Thyroid gland (tissue), 4 donors: ENCODE measurements at places on chromosomes 3 and 15. TPM values are rescaled to one million over a fixed set of nuclear protein-coding genes. Genes with fewer than 3 reads are reported as not detected.

GRCh38 chr3:134038071-134038491 lies 8.4 kb upstream of the SLCO2A1 start:
- H3K27ac ChIP-seq: no peak overlapping the region
- H3K36me3 ChIP-seq: no peaks in the 10 kb centered on the region
- no peak overlapping the region for H3K4me3 ChIP-seq
- no peaks in the 10 kb centered on the region for H3K27me3 ChIP-seq
- peaks cover 20% of the 10 kb centered on the region for H3K4me1 ChIP-seq
- DNase-seq: no peak

DNA sequence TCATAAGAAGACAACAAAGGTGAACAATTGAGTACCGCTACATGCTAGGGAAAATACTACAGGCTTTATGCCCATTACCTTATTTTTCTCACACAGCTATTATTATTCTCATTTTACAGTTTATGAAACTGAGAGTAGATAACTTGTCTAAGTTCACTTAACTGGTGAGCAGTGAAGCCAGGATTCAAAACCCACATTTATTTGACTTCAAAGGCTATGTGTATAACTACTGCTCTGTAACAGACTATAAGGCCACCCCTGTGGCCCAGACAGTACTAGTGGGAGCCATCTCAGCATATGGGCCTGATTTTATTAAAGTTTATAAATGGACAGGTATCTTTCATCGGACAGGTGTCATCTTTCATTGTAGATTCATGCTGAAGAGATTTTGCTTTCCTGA lies 14.4 kb upstream of the BBX start:
- H3K36me3 ChIP-seq: no peaks in the 10 kb centered on the region
- no peak for DNase-seq
- H3K4me1 ChIP-seq: no peaks in the 10 kb centered on the region
- H3K27me3 ChIP-seq: no peaks in the 10 kb centered on the region
- H3K27ac ChIP-seq: no peak overlapping the region

- no peak for DNase-seq
- no peaks in the 10 kb centered on the region for H3K27me3 ChIP-seq
- H3K4me1 ChIP-seq: peaks cover 9% of the 10 kb centered on the region
- no peaks in the 10 kb centered on the region for H3K36me3 ChIP-seq
These were observed 135.0 kb downstream of the CACNA1D start for GRCh38 chr3:53629402-53629723.

- no peak overlapping the region for H3K27ac ChIP-seq
- H3K36me3 ChIP-seq: no peaks in the 10 kb centered on the region
- peak overlapping the region; percentile 27 for H3K4me3 ChIP-seq
- no peaks in the 10 kb centered on the region for H3K27me3 ChIP-seq
- DNase-seq: no peak
- peaks cover 34% of the 10 kb centered on the region for H3K4me1 ChIP-seq
These were observed 1.6 kb downstream of the TPM1 start for GRCh38 chr15:63044077-63044644.

GRCh38 chr15:42084465-42085235 lies 9.7 kb downstream of the PLA2G4D start:
- no peaks in the 10 kb centered on the region for H3K27me3 ChIP-seq
- no peak overlapping the region for H3K4me3 ChIP-seq
- peak; percentile 71 for DNase-seq
- H3K4me1 ChIP-seq: no peaks in the 10 kb centered on the region
- H3K27ac ChIP-seq: no peak overlapping the region

- no peak for DNase-seq
- H3K27ac ChIP-seq: no peak overlapping the region
- peak overlapping the region; percentile 86 for H3K4me3 ChIP-seq
- peaks cover 12% of the 10 kb centered on the region for H3K4me1 ChIP-seq
These were observed 819 bp downstream of the NEK4 start for GRCh38 chr3:52769786-52770455.

FAM81A gene
- total RNA-seq: 0.27 TPM

GPR149 gene
- total RNA-seq: 0.11 TPM

GRCh38 chr3:164209363-164209762 lies 868.9 kb downstream of the SI start:
- H3K27ac ChIP-seq: no peak overlapping the region
- H3K4me1 ChIP-seq: no peaks in the 10 kb centered on the region
- no peak for DNase-seq
- no peak overlapping the region for H3K4me3 ChIP-seq
- H3K27me3 ChIP-seq: no peaks in the 10 kb centered on the region

DNA sequence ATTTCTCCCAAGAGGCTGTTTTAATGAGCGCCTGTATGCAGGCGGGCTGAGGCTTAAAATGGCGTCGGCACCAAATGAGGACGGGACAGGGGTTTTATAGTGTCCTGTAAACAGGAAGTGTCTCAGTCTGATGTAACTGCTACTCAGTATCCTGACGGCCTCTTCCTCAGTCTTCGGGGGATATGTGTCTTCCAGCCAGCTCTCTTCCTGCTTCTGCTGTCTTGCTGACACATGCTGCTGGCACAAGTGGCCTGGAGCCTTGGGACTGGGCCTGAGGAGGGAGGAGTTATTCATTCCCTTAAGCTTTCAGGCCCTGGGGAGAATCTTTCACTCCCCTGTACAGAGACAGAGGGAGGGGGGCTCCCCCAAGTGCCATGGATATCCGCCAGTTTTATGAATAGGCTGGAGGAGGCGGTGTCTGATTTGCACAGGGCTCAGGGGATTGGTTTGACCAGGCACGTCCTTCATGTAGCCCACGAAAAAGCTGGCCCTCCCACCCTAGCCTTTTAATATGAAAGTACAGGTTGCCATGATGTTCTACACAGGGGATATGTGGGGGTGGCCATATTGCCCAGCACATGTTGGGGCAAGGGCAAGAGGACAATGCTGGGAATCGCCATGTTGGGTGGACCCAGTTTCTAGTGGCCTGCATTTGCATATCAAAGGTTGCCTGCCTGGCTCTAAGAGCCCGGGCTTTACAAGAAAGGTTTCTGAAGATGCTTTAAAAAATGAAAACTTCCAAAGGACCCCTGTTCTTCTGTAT lies 19.9 kb downstream of the NDUFB4 start:
- H3K27me3 ChIP-seq: no peaks in the 10 kb centered on the region
- no peaks in the 10 kb centered on the region for H3K4me1 ChIP-seq
- H3K4me3 ChIP-seq: no peak overlapping the region
- no peak for DNase-seq
- H3K36me3 ChIP-seq: no peaks in the 10 kb centered on the region
- H3K27ac ChIP-seq: no peak overlapping the region

DNA sequence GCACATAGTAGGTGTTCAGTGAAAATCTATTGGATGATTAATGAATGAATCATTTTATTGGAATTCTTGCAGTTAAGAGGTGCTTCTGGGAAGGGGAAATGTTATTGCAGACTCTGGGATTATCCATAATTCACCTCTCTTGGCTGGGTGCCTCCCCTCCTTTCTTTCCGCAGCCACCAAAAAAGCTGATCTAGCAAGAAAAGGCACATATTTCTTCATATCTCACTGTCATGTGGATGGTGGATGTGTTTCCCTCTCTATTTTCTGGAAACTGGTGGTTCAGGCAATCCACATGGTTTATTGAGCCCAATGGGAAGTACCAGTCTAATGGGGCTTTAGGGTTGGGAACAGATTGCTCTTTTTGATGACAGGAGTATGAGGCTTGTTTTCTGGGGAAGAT lies 151.1 kb upstream of the ROPN1 start:
- H3K4me1 ChIP-seq: no peaks in the 10 kb centered on the region
- H3K4me3 ChIP-seq: no peak overlapping the region
- H3K27me3 ChIP-seq: no peaks in the 10 kb centered on the region
- DNase-seq: no peak
- H3K36me3 ChIP-seq: no peaks in the 10 kb centered on the region

ZNF385D gene
- 1.3 TPM for total RNA-seq

CFAP92 gene
- total RNA-seq: 0.40 TPM

DNA sequence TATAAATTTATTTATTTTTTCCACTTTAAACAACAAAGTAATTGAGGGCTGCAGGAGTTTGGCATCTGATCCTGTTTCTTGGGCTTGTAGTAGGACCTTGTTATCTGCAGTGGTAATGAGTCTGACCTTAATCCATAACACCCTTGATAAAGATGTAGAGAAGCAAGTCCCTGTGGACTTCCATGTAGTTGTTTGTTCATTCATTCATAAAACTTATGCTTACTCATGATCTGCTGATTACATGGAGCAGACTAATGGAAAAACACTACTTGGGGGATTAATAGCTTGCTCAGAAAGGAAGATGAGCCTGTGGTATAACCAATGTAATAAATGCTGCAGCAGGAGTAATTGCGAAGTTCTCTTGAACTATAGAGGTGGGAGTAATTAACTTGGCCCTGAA lies 271.5 kb upstream of the TBL1XR1 start:
- no peaks in the 10 kb centered on the region for H3K36me3 ChIP-seq
- H3K27me3 ChIP-seq: no peaks in the 10 kb centered on the region
- peaks cover 17% of the 10 kb centered on the region for H3K4me1 ChIP-seq
- no peak overlapping the region for H3K27ac ChIP-seq

- no peaks in the 10 kb centered on the region for H3K4me1 ChIP-seq
- DNase-seq: no peak
- no peak overlapping the region for H3K4me3 ChIP-seq
- no peak overlapping the region for H3K27ac ChIP-seq
- H3K27me3 ChIP-seq: no peaks in the 10 kb centered on the region
These were observed 8.5 kb upstream of the PSMD6 start for GRCh38 chr3:64031540-64032508.

DNA sequence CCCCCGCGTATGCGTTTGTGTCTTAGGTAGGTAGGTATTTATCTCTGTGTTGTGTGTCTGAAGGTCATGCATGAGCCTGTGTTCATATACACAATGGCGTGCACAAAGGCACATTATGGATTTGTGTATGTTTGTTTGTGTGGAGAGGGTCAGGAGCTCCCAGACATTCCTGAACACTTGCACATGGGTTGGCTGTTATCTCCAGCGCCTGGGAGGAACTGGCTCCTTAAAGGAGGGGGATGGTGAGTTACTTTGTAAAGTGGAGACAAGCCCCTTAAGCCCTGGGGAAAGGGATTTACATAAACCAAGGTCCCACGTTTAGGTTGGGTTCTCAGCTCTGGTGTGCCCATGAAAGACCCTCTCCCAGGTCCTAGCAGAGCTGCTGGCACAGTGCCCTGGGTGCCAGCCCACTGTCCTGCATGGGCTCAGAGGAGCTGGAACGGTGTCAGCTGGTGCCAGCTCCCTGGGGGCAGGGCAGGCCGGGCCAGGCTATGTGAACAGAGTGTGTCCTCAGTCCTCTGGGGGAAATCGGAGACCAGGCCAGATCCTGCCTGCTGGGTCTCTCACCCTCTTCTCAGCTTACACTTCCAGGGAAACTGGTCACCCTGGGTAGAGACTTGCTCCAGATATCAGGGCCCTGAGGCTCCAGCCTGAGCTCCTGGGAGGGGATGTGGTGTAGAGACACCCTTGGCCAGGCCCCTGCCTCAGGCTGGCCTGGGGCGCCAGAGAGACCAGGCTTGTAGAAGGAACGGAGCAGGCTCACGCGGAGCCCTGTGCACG lies 25.1 kb downstream of the SNX33 start:
- peak overlapping the region; percentile 73 for H3K27ac ChIP-seq
- H3K27me3 ChIP-seq: no peaks in the 10 kb centered on the region
- peaks cover 28% of the 10 kb centered on the region for H3K4me1 ChIP-seq
- peak; percentile 72 for DNase-seq

GRCh38 chr15:56031402-56031801 lies 38.0 kb upstream of the NEDD4 start:
- H3K36me3 ChIP-seq: no peaks in the 10 kb centered on the region
- no peaks in the 10 kb centered on the region for H3K27me3 ChIP-seq
- H3K4me3 ChIP-seq: no peak overlapping the region

GRCh38 chr15:101159096-101159935 lies 92.5 kb downstream of the CHSY1 start:
- H3K36me3 ChIP-seq: no peaks in the 10 kb centered on the region
- H3K27ac ChIP-seq: no peak overlapping the region
- no peaks in the 10 kb centered on the region for H3K4me1 ChIP-seq
- no peak for DNase-seq
- no peaks in the 10 kb centered on the region for H3K27me3 ChIP-seq
- no peak overlapping the region for H3K4me3 ChIP-seq

- no peak overlapping the region for H3K27ac ChIP-seq
- peak; percentile 1 for DNase-seq
- H3K27me3 ChIP-seq: peaks cover 11% of the 10 kb centered on the region
- no peaks in the 10 kb centered on the region for H3K36me3 ChIP-seq
- H3K4me1 ChIP-seq: peaks cover 13% of the 10 kb centered on the region
These were observed 549 bp downstream of the TRH start for GRCh38 chr3:129974833-129975704.

IL5RA gene
- not detected for total RNA-seq

- no peak overlapping the region for H3K4me3 ChIP-seq
- no peak for DNase-seq
- H3K27me3 ChIP-seq: no peaks in the 10 kb centered on the region
- H3K27ac ChIP-seq: peak overlapping the region; percentile 47
- H3K36me3 ChIP-seq: no peaks in the 10 kb centered on the region
- H3K4me1 ChIP-seq: peaks cover 7% of the 10 kb centered on the region
These were observed 531 bp upstream of the MAP1A start for GRCh38 chr15:43516801-43517353.

DNA sequence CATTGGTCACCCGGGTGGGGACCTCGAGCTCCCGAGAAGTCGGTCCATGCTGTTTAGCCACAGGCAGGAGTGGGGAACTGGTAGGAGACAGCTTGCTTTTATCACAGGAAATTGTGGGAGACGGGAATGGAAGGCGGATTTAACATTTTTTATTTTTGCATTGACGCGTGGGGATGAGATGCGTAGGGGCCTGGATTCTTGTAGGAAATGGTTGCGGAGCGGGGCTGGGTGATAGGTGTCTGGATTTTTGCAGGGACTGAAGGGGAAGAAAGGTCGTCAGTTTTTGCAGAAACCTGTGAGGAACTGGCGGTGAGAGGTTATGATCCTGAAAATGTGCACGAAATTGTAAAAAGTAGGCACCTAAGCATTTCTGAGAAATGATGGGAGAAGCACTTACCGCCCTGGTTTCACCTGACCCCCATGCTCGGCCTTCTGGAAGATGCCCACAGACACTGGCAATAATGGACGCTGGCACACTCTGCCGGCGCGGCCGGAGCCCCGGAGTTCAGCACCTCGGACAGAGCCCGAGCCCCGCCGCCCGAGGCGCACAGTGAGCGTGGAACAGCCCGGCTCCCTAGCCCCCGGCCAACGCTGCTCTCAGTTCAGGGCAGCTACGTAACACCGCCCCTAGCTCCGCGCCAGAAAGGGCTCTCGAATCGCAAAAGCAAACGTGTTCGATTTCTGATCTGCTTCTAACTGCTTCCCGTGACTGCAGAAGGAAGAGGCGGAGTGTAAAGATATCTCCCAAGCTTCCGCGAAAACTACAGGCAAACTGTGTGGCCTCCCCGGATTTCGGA lies 928 bp downstream of the ANKRD34C start:
- no peak overlapping the region for H3K27ac ChIP-seq
- no peaks in the 10 kb centered on the region for H3K36me3 ChIP-seq
- H3K4me1 ChIP-seq: no peaks in the 10 kb centered on the region
- H3K27me3 ChIP-seq: no peaks in the 10 kb centered on the region

DNA sequence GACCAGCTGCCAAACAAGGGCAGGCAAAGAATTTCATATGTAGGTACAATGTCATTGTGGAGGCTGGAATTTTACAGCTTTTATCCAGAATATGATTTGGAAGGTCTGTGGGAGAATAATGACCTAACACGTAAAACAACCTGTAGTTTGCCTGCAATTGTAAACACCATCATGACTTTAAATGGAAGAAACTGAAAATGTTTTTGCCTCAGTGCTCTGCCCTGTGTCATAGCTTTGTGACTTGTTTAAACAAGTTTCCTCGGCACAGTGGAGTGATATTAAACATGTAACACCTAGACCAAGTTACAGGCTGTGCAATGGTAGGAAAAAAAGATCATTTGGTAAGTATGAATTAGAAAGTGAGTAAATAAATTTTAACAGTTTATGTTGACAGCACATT lies 171.6 kb upstream of the MBNL1 start:
- no peaks in the 10 kb centered on the region for H3K27me3 ChIP-seq
- no peak for DNase-seq
- no peak overlapping the region for H3K4me3 ChIP-seq
- peak overlapping the region; percentile 43 for H3K27ac ChIP-seq
